ENCODE measurements at places on chromosomes 2 and 18.

DNA sequence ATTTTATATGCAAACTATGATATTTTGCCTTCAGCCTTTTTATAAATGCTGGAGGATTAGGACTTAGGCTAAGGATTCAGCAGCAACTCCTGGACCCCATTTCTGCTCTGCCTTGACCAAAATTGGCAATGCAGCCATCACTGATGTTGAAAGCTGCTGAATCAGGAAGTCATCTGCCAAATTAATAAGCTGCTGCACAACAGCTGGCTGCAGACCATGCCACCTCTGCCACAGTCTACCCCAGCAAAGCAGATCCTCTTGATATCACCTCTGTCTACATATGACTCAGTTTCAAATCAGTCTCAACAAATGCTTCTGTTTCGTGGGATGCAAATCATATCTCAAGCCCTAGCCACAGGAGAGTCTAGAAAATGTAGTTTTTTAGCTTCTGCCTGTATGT is 7.1 kb upstream of the SOS1 start:
- no peak for DNase-seq

DNA sequence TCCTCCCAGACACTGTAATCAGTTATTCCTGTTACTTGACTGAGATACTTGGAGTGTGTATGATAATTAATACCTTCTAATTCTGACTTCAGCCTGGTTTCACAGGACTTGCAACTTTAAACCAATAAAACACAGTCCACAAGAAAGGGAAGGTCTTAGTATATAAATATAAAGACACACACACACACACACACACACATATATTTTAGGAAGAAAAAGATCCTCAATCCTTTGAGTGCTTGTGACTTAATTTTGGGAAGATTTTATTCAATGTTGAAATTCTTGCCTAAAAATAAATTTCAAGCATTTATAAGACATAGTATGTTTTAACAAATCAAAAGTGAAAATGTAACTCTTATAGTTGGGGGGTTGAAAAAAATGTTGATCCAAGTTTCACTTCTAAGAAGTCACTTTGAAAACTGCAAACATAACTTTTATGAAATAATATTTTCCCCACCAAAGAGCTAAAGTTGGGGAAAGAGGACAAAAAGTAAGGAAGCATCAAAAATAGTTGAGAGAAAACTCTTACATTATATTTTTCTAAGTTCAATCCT is 824 bp upstream of the VPS54 start:
- no peak for DNase-seq

DNA sequence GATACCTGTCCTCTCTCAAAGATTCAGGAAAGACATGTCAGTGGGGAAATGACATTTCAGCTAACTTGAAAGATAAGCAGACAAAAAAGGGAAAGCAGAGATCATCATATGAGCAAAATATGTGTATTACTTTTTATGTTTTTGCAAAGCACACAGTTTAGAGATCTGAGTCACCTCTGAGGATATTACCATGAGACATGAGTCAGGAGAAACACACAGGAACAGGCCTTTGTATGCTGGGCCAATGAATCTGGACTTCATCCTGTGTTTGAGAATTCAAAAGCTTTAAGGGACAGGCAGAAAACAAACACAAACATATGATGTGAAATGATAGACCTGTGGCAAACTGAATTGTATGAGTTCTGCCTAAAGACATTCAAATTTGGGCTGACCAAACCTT is 306.0 kb upstream of the EPC2 start:
- DNase-seq: no peak

- DNase-seq: no peak
Observed at GRCh38 chr2:177742851-177743250, 329.7 kb downstream of the PDE11A start.

GRCh38 chr2:129645335-129645734 is 334.1 kb upstream of the RAB6C start:
- no peak for DNase-seq

DNA sequence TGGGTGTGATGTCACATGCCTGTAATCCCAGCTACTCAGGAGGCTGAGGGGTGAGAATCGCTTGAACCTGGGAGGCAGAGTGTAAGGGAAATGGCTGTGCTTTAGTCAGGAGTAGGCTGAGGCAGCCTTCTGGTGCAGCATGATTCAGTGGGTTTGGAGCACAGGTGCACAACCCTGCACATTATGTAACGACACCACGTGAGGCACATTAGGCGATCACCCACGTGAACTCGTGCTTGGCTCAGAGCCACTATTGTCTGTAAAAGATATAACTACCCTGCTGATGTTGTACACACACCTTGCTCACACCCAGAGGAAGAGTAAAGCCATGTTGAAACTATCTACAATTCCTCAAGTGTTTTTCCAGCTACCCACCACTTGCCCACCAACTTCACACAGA is 54.8 kb upstream of the ZC3H15 start:
- no peak for DNase-seq

DNA sequence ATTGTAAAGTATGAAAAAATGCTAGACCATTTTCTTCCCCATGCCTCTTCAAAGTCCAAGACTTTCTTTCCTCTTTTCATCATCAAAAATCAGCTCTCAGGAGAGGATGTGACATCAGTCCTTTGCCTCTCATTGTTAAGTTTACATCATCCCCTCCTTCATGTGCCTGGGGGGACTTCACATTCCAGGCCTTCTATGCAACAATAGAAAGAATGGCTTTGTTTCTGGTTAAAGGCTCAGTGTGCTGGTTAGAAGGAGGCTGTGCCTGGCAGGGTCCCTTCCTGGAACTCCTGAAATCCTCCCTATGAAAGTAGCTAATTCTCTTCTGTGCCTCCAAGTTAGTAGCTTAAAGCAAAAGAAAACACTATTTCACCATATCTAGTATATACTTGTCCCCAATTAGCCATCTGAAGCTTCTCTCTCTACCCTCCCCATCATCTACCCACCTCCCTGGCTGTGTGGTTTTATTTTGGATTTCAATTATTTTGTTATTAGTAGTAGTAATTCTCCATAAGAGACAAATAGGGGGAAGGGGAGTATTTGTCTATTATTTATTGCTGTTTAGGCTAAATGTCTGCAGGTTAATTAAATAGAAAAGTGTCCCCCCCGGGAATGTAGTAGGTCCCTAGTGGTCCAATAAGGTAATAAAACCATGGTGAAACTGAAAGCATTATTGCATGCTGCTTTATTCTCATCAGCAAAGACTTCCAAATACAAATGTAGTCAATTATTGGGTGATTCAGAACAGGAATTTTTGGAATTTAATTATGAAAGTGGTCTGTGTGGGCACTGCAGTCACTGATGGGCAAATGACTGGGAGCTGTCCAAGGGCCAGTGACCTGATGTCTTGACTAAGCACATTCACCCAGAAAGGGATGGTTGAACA is 69.0 kb downstream of the CPO start:
- no peak for DNase-seq

GRCh38 chr2:175251425-175252041 is 70.0 kb upstream of the ATP5MC3 start:
- no peak for DNase-seq
